Left ventricle myocardium inferior (tissue), 1 donor: ENCODE measurements at places on chromosomes 1 and 21. TPM values are rescaled to one million over a fixed set of nuclear protein-coding genes. Genes with fewer than 3 reads are reported as not detected.

DNA sequence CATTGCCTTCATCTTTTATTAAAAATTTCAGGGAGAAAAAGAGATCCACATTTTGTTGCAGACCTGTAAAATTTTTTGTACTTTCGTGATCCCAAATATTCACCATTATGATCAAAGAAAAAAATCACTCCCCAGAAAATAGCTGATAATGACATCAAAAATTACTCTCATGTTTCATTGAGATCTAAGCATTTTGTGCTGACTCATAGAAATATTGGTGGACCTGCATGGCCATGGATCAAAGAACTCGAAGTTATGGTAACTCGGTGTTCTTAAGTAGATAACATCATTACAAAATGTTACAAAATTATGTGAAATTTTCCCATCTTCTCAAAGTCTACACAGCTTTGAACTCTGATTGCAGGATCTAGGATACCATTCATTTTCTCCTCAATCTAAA, 135.8 kb downstream of the PTGER3 start:
- no peak overlapping the region for H3K4me3 ChIP-seq
- H3K27ac ChIP-seq = no peak overlapping the region
- H3K36me3 ChIP-seq = no peaks in the 10 kb centered on the region

CFHR3 gene
- total RNA-seq = not detected

ESRRG gene
- total RNA-seq = 58.5 TPM

NPR1 gene
- total RNA-seq = 10.4 TPM

- H3K36me3 ChIP-seq = no peaks in the 10 kb centered on the region
- no peaks in the 10 kb centered on the region for H3K4me1 ChIP-seq
- no peak for DNase-seq
- H3K4me3 ChIP-seq = no peak overlapping the region
Observed at GRCh38 chr1:2802421-2802961, 998 bp upstream of the TTC34 start.

DNA sequence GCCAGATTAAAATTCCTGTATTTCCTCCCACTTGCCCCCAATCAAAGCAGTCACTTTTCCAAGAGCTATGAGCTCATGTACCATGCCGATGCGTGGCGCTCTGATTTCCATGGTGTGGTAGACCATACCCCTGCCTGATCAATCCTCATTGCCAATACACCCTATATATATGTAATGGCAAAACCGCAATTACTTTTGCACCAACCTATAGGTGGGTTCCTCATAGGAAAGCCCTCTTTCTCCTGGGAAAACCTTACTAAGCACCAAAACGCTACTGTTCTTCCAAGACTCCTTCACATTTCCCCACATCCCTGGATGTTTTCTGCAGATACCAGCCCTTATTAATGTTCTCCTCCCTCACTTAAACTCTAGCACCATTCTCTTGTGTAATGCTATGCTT, 11.0 kb downstream of the KCNJ6 start:
- H3K4me3 ChIP-seq = no peak overlapping the region
- no peaks in the 10 kb centered on the region for H3K36me3 ChIP-seq
- peaks cover 41% of the 10 kb centered on the region for H3K27me3 ChIP-seq
- H3K27ac ChIP-seq = no peak overlapping the region
- no peak for DNase-seq

GRCh38 chr1:206505702-206506355, 1.5 kb upstream of the RASSF5 start:
- H3K4me1 ChIP-seq = peaks cover 67% of the 10 kb centered on the region
- peaks cover 26% of the 10 kb centered on the region for H3K27me3 ChIP-seq
- H3K27ac ChIP-seq = no peak overlapping the region
- H3K4me3 ChIP-seq = no peak overlapping the region
- H3K36me3 ChIP-seq = no peaks in the 10 kb centered on the region
- DNase-seq = no peak

- H3K4me3 ChIP-seq = no peak overlapping the region
- no peaks in the 10 kb centered on the region for H3K27me3 ChIP-seq
- no peak overlapping the region for H3K27ac ChIP-seq
- DNase-seq = no peak
Observed at GRCh38 chr21:33386222-33386784, 16.9 kb upstream of the IFNGR2 start.

DNA sequence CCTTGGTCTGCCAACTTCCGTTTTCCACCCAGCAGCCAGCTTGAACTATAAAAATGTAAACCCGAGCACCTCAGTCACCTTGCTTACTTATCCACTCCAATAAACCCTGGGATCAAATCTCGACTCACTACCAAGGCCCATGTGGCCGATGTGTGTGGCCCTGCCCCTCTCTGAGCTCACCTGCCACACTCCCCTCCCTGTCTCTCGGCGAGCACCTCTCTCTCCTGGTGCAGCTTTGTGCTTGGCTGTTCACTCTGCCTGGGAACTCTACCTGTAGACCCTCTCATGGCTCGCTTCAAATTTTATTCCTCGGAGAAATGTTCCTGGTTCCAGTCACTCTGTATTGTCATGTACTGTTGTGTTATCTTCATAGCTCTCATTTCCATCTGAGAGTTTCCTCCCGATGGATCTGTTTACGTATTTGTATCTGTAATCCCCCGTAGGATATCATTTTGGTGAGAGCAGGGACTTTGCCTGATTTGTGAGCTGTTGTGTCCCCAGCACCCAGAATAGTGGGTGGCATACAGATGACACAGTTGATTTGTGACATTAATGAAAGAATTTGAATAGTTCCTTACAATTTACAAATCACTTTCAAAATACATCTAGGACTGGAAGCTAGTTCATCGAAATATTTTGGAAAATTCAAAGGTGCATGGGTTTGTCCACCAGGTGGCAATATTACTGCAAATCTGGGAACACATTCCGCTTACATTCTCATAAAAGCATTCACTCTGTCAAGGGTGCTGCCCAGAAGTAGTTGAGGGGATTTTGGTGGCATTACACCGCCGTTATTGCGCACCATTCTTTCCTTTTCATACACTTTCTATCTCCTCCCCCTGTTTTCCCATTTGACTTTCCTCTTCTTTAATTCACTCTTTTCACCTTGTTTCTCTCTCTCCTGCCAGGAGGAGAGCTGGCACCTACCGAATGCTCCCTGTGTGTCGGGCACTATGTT, 95.3 kb downstream of the ABCA4 start:
- no peak for DNase-seq
- H3K27ac ChIP-seq = no peak overlapping the region
- no peaks in the 10 kb centered on the region for H3K27me3 ChIP-seq
- no peaks in the 10 kb centered on the region for H3K36me3 ChIP-seq

GRCh38 chr1:28371010-28371377, 1.5 kb downstream of the PHACTR4 start:
- peaks cover 26% of the 10 kb centered on the region for H3K4me1 ChIP-seq
- no peak overlapping the region for H3K27ac ChIP-seq
- H3K27me3 ChIP-seq = no peaks in the 10 kb centered on the region
- H3K36me3 ChIP-seq = no peaks in the 10 kb centered on the region

OR10T2 gene
- total RNA-seq = not detected

PLA2G2C gene
- not detected for total RNA-seq

- no peak for DNase-seq
- H3K36me3 ChIP-seq = no peaks in the 10 kb centered on the region
- H3K27me3 ChIP-seq = peaks cover 19% of the 10 kb centered on the region
- peaks cover 38% of the 10 kb centered on the region for H3K4me1 ChIP-seq
- H3K27ac ChIP-seq = peak overlapping the region; percentile 21
Observed at GRCh38 chr1:62725255-62725654, 37.1 kb upstream of the DOCK7 start.

DNA sequence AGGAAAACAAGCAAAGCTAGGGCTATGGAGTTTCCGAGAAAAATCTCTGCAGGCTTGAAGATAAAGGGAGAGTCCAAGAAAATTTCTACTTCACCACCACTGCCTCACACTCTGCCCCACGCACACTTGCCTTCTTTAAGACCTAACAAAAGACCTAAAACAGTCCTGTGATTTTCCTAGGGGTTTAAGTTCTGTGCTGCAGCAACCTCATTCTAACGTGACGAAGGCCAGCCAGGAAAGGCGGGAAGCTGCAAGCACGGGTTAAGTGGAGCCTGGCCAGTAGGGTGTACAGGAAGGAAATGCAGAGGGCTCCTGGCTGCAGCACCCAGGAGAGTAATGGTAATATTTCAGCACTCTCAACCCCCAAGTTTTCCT, 1.5 kb downstream of the SPATA6 start:
- peak overlapping the region; percentile 90 for H3K27ac ChIP-seq
- no peaks in the 10 kb centered on the region for H3K27me3 ChIP-seq
- peaks cover 47% of the 10 kb centered on the region for H3K4me1 ChIP-seq

- H3K4me1 ChIP-seq = peaks cover 47% of the 10 kb centered on the region
- peak overlapping the region; percentile 73 for H3K27ac ChIP-seq
- peak overlapping the region; percentile 61 for H3K4me3 ChIP-seq
Observed at GRCh38 chr1:31705080-31705866, 1.5 kb upstream of the COL16A1 start.

AUNIP gene
- total RNA-seq = not detected

DNA sequence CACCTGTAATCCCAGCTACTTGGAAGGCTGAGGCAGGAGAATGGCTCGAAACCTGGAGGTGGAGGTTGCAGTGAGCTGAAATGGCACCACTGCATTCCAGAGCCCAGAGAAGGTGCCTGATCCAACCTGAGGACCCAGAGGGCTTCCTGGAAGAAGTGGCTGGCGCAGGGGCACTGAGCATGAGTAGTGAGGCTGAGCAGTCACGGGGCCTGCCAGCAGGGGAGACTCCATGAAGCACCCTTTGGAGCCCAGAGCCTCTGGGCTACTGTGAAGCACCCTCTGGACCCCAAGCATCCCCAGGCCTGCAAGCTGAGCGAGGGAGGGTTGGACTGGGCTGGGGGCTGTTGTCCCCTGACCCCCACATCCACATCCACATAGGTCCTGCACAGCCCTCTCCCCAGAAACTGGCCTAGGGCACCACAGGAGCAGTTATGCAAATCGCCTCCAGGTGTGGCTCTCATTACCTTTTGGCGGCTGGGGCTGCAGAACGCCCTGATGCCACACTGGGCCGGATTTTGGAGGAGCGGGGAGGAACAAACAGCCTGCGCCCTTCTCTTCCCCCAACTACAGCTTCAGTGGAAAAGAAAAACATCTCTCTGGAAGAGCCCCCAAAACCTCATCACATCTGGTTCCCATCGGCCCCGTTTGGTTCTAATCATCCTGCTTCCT, 78.2 kb upstream of the TARDBP start:
- H3K4me3 ChIP-seq = no peak overlapping the region
- no peaks in the 10 kb centered on the region for H3K4me1 ChIP-seq
- no peak for DNase-seq
- H3K27ac ChIP-seq = no peak overlapping the region

DNA sequence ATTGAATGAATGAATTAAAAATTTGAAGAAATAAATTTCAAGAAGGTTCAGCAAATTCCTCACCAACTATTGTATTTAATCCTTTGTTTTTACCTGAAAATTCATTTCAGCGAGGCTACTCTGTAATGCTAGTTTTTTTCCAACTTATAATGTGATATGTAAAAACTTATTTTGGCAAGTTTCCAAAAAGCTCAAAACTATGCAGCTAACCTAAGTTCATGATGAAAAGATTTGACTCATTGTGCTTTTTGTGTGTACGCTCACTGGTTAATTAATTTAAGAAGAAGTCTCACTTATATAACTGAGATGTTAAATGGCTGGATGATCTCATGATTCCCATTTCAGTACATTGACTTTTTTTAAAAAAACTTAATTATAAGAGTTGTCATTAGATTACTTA, 196.0 kb upstream of the SAMSN1 start:
- no peaks in the 10 kb centered on the region for H3K36me3 ChIP-seq
- DNase-seq = no peak
- H3K27ac ChIP-seq = no peak overlapping the region
- H3K27me3 ChIP-seq = no peaks in the 10 kb centered on the region

DNA sequence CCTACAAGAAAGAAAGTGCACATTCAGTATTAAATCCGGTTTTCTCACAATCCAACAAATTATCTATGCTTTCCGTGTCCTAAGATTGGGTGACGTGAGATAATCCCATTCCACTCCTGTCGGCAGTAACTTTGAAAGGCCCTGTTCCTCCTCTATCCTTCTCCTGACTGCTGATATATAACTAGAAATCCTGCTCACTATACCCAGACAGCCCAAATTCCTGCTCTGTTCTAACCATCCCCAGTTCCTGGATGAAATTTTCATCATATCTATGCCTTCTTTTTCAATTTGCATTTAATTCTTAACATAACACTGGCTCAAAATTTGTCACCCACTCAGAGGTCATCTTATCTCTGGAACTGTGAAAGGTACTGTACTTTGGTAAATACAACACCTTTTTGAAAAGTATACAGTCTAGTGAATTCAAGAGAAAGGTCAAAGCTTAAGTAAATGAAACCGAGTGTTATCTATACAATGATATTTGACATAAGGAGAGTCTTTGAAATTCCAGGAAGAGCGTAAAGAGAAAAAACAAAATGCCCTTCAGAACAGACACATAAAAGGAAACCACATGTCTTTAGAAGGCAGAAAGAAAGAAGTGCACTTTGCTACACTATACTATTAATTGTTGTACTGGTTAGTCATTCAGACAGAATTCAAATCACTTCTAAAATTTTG, 200.5 kb upstream of the NEGR1 start:
- no peaks in the 10 kb centered on the region for H3K36me3 ChIP-seq
- H3K27ac ChIP-seq = no peak overlapping the region
- H3K4me1 ChIP-seq = no peaks in the 10 kb centered on the region
- H3K4me3 ChIP-seq = no peak overlapping the region
- H3K27me3 ChIP-seq = no peaks in the 10 kb centered on the region
- DNase-seq = no peak

- H3K4me1 ChIP-seq = no peaks in the 10 kb centered on the region
- peaks cover 35% of the 10 kb centered on the region for H3K27me3 ChIP-seq
- H3K4me3 ChIP-seq = no peak overlapping the region
- H3K27ac ChIP-seq = no peak overlapping the region
- H3K36me3 ChIP-seq = no peaks in the 10 kb centered on the region
Observed at GRCh38 chr1:51086496-51087271, 15.3 kb upstream of the C1orf185 start.
